Glomerular endothelial cell (primary cell): ENCODE measurements at places on chromosomes 1 and 21.

- no peak for DNase-seq
Measured at GRCh38 chr1:109630898-109631512, 11.4 kb downstream of the AMPD2 start.

DNA sequence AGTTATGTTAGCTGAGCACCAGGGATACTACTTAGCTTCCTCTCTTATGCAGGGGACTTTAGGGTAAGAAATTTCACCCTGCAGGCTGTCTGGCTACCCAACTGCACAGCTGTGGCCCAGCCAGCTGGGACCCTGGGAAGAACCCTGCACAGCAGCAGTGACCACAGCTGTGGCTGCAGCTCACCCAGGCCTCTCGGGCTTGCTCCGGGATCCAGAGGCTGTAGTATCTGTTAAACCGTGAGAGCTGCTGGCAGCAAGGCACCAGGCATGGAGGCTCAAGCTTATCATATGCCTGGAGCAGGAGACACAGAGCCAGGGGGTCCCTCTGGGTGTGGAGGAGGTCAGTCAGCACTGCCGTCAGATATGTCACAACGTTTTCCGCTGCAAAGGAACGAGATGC lies 40.3 kb downstream of the URB1 start:
- no peak for DNase-seq

GRCh38 chr1:172867216-172867818 lies 183.4 kb downstream of the TNFSF18 start:
- DNase-seq, result no peak

GRCh38 chr21:18831942-18832676 lies 428.5 kb upstream of the TMPRSS15 start:
- no peak for DNase-seq

- DNase-seq, result no peak
Measured at GRCh38 chr1:6475381-6476133, 9.6 kb upstream of the TNFRSF25 start.

- DNase-seq, result no peak
Measured at GRCh38 chr1:45016090-45016697, 4.1 kb downstream of the UROD start.

DNA sequence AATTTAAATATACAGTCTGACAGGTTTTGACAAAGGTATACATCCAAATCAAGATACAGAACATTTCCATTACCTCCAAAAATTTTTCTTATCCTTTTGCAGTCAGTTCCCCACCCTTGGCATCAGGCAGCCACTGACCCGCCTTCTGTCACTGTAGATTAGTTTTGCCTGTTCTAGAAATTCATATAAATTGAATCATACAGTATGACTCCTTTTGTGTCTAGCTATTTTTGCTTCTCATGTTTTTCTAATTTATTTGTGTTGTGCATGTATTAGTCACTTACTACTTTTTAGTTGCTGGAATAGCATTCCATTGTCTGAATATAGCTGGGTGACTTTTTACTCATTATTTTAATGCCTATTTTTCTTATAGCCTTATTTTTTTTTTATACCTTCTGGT lies 3.8 kb downstream of the UTP25 start:
- no peak for DNase-seq

GRCh38 chr1:151537112-151537511 lies 3.0 kb upstream of the TUFT1 start:
- DNase-seq, result no peak

DNA sequence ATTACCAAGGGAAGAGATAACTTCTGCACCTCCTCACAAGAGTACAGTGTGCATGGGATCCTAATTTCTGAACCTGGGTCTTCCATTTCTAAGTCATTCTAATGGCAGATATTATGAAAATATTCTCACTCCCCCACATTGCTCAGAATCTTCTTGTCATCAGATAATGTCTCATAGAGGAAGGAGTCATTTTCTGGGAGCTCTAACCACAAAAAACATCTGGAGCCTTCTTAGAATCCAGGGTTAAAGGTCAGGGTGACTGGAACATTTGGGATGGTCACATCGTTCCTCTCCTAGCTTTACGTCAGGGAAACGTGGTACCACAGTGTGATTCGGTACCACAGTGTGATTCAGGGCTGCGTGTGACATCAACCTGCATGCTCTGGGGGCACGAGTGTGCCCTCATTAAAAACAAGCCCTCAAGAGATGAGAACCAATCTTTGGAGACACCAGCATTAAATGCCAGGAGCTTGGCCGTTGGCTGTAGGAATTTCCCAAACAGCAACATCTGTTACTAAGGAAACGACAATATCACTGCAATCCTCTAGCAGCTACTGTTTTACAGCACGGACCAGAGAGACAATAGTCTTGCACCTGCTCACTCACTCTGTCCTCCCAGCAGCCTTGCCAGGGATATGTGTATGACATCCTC lies 179.1 kb downstream of the PSMG1 start:
- DNase-seq, result peak; percentile 50

GRCh38 chr21:44658541-44658910 lies 794 bp downstream of the KRTAP12-3 start:
- DNase-seq, result no peak

DNA sequence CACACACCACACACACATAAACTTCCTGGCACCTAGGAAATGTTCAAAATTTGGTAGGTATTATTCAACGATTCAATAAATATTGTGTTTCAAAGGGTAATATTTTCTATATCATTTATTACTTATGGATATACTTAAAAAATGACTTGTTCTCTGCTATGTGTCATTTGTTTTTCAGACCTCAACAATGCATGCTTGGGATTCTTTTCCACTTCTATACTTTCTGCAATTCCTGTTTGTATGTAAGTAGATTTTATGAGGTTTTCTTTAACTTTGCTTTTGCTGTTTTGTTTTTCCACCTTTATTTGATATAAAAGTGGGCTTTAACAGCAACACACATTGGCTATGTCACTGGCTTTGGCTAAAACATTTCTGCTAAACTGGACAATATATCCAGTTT lies 3.5 kb downstream of the CEP170 start:
- no peak for DNase-seq

GRCh38 chr1:84687714-84688462 lies 2.4 kb downstream of the SSX2IP start:
- DNase-seq, result no peak

DNA sequence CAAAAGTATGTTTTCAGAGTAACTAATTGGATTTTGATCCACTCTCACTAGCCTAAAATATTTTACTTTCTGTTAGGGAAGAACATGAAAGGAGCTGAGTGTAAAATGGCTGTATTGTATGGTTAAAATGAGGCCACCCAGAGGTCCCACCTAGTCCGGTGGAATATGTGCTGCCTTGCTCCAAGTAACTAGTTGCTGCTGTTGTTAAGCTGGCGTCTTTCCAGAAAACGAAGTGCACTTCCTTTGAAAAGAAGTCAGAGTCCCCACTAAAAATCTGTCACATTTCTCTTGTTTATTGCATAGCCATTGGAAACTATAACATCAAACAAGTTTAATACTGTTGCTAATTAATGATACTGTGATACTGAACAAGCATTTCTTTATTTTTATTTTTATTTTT lies 3.2 kb downstream of the SLC25A33 start:
- DNase-seq, result peak; percentile 23
